ENCODE measurements at places on chromosomes 5 and 9. TPM values are rescaled to one million over a fixed set of nuclear protein-coding genes. Genes with fewer than 3 reads are reported as not detected.

GRCh38 chr9:109893241-109893640 lies 113.2 kb downstream of the PALM2AKAP2 start:
- no peak for DNase-seq

DNA sequence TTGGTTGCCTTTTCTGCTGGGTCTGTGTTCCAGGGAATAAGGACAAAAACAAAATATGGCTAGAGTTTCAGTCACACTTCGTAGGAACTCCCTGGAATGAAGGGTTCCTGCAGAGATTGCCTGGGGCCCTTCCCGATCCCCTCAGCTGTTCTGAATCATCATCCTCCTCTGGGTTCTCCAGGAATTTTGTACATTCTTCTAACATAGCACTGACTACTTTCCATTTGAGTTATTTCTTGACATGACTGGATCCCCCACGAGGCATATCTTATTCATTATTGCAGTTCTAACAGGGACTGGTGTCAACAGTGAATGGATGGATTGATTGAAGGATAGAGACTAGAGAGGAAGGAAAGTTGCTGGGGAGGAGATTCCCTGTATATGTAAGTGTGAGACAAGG lies 49.2 kb upstream of the TNC start:
- DNase-seq = no peak

DNA sequence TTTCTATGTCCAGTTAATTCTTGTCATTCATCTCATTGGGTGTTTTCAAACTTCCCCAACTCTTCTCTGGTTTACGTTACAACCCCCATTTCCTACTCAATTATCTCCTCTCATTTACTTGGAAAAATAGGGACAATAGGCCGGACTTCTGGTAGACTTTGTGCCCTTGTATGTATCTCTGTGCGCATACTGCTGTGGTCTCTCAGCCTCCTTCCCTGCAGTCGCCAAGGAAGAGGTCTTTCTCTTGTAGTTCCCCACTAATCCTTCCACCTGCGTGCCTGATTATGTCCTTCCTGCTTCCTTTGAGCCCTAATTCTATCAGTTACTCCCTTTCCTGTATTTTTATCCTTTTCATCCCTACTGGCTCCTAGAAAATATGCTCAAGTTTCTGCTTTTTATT lies 176.3 kb downstream of the GDNF start:
- DNase-seq = no peak

GRCh38 chr9:116499986-116500871 lies 186.9 kb upstream of the TRIM32 start:
- DNase-seq = no peak

The C5orf24 gene
- total RNA-seq = 28.9 TPM

The SPATA6L gene
- 0.96 TPM for total RNA-seq

DNA sequence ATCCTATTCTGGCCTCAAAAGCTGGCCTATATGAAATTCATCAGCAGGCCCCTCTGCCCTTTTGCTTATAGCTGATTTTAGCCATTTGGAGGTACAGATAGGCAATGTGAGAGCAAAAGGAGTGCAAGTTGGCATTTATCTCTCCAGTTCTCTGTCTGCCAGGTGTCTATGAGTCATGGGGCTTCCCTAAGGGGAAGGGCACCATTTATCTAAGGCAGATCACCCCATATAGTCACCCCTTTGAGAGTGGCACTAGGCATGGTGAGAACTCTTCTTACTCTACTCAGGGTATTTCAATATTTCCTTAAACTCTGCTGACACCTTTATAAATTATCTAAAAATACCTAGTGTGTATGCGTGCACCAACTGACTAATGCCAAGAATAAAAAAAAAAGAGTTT lies 314.7 kb upstream of the CDH6 start:
- no peak for DNase-seq

- no peak for DNase-seq
Measured at GRCh38 chr9:132383462-132383883, 23.2 kb downstream of the TTF1 start.

- DNase-seq = no peak
Measured at GRCh38 chr5:127872494-127872893, 169.3 kb downstream of the CCDC192 start.

The DOLPP1 gene
- total RNA-seq = 27.8 TPM

The SPEF2 gene
- total RNA-seq = 5.3 TPM

DNA sequence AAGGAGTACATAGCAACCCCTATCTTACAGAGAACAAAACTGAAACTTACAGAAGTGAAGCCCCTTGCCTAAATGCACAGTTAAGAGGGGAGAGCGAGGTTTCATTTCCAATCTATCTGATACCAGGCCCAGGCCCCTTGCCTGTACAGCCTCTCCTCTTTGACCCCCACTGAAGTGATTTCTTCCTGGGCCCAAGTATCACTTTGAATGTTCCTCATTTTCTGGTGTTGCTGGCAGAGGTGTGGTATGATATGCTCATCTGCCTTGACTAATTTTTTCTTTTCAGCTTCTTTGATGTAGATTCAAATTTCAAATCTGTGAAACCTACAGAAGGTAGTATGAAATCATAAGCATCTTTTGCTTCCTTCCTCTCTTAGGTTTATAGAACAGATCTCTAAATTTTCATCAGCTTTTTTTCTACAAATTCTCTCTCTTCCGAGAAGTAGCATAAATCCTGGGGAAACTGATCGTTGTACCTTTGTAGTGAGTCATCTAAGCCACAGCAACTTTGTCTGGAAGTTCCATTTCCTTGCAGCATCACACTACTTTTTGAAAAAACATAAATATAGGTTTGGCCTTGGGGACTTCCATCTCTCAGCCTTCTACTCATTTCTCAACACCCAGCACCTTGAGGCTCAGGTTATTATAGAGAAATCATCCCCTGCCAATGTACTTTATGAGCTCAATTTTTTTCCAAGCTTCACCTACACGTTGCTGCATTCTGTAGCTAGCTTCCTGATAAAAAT lies 402.4 kb upstream of the PTGER4 start:
- DNase-seq = no peak

The C7 gene
- total RNA-seq = not detected

GRCh38 chr9:121809356-121810050 lies 158.1 kb downstream of the DAB2IP start:
- DNase-seq = no peak

DNA sequence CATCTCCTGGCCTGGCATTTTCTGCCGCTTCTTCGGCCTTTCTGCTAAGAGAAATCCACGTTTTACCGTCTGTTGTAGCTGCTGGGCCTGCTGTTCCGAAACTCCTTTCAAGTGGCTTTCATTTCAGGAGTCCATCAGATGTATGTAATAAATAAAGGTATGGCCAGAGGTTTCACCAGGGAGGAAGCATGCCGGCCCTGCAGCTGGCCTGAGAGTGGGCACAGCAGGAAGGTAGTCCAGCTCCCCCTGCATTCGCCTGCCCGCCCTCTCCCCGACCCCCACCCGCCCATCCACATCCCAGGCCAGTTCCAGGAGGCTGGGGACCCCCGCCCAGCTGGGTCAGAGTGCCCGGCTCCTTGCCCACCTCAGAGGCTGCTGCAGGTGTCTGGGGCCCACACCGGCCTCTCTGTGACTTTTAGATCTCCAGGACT lies 46.4 kb upstream of the EXOC3 start:
- DNase-seq = no peak

DNA sequence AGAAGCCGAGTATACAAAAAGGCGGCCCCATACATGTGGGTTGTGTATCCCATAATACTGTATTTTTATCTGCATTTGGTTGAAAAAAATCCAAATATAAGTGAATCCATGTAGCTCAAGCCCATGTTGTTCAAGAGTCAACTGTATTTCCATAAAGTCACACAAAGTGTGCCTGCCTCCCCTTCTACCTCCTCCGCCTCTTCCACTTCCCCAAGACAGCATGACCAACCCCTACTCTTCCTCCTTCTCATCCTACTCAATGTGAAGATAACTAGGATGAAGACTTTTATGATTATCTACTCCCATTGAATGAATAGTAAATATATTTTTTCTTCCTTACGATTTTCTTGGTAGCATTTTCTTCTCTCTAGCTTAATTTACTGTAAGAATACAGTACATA lies 92.7 kb downstream of the RFX3 start:
- DNase-seq = no peak

- DNase-seq = no peak
Measured at GRCh38 chr9:133108794-133109641, 12.0 kb downstream of the RALGDS start.

- no peak for DNase-seq
Measured at GRCh38 chr5:25345240-25345771, 700.5 kb upstream of the CDH10 start.

DNA sequence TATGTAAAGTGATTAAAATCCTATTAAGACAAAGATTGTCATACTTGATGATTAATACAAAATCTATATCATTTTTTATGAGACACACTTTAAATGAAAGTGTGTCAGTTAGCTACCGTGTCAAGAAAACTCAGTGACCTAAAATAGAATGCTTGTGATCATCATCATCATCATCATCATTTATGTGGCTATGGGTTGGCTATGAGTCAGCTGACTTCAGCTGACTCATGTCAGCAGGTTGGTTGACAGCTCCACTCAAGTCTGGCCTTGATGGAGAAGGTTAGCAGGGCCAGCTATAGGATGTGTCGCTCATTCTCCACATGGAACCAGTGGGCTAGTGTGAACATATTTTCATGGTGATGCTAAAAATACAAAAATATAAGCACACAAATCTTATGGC lies 43.8 kb upstream of the ZNF300 start:
- no peak for DNase-seq

Measured in CD8-positive, alpha-beta memory T cell (primary cell).